Iris pigment epithelial cell (primary cell): ENCODE measurements at places on chromosomes 4 and X.

- no peak for DNase-seq
Observed at GRCh38 chr4:148812101-148812500, 369.9 kb upstream of the NR3C2 start.

GRCh38 chr4:122898370-122899150, 23.8 kb downstream of the NUDT6 start:
- peak; percentile 87 for DNase-seq

DNA sequence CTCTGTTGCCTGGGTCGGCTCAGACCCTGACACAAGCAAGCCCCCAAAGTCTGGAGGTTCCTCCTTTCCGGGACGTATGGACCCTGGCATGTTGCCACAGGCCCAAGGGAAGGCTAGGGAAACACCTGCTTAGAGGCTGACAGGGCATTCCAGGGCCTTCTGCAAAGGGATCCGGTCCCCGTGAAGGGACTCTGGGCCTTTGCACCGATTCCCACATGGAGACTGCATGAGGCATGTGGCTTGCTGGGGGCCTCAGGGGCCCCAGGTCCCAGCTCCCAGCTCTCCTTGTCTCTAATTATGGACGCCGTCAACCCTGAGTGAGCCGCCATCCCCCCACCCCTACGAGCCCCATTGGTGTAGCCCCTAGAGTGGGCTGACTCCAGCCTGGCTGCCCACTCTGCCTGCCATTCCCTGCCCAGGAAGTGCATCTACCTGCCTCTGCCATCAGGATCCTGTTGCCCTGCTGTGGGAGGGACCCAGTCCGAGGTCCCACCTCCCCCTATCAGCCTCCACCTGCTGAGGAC, 4.2 kb upstream of the RGS12 start:
- DNase-seq, result no peak

DNA sequence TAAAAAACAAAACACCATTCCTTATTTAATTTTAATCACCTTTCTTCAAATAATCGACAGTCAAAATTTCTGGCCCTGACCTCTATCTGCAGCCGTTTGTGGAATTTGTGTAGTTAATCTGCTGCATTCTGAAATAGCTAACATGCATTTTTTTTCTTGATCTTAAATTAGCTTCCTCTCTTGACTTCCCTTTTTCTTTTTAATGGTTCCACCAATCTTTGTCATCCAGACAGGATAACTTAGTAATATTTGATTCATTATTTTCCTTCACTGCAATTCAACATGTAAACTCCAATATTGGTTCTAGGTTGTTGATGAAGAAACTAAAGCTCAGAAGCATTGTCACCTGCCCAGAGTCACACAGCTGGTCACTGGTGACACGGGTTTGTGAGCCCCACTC, 77.3 kb downstream of the ARHGAP10 start:
- no peak for DNase-seq

DNA sequence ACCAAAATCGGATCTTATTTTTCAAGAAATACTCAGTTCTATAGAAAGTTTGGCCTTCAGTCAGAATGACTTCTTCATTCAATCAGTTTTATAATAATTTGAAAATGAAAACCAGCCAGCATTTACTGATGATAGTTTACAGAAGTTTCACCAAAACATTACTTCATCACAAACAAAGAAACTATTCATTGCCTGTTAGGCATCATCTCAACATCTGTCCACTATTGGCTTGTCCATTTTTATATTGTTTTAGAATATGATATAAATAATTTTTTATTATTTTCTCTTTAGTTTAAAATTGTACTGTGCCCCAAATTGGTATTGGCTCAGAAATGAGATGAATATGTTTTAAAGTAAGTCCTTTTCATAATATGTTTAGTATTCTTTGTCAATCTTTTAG, 38.4 kb downstream of the FAT4 start:
- no peak for DNase-seq

DNA sequence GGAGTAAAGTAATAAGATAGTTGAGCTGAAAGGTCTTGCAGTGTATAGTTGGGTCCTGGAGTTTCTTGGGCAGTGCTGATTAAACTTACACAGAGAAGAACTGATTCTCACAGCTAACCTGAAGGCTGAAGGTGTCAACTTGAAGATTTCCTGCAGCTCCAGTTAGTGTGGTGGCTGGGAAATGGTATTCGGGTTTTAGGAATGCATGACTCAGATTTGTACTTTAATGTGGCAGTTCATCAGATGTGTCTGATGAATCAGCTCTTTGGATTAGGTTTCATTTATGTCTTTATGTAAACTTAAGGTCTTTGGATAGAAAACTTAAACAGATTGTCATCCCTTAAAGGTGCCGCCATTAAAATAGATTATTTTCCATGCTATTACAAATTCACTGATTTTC, 200.0 kb downstream of the IL1RAPL1 start:
- DNase-seq, result peak; percentile 82

DNA sequence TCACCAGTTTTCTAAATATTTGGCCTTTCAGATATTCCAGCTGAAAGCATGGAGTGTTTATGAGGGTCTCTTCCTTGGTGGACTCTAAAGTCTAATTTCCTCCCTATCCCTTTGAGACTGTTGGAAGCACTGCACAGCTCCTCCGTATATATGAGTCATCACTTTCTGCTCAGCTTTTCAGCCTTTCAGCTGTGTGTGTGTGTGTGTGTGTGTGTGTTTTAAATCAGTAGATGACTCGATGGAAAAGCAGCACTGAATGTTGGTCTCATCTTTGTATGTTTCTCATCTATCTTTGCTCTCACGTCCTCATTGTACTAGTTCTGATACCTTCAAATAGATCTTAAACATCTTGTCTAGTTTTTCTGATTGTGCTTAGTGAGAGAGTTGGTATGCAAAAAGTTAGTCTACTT, 81.6 kb downstream of the ZFX start:
- peak; percentile 90 for DNase-seq
